ENCODE measurements at places on chromosomes 16 and 17. TPM values are rescaled to one million over a fixed set of nuclear protein-coding genes. Genes with fewer than 3 reads are reported as not detected.

Gene CCDC200
- not detected for total RNA-seq

DNA sequence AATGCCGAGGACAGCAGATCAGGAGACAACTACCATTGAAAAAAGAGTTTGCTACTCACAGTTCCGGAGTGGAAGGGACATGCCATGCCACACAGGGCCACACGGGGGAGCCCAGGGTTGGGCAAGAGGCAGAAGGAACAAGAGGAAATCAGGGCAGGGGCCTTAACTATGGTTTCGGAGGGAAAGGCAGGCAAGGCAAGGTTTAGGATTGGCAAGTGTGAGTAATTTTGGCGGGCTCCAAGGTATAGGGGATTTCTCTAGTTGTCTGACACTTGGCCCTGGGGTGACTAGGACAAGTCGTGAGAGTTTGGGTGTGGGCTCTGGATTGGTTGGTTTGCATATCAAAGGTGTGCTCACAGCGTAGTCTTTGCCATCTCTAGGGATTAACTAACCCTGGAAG lies 27.0 kb upstream of the NTN1 start:
- DNase-seq, result peak; percentile 61
- H3K4me1 ChIP-seq, result peaks cover 8% of the 10 kb centered on the region
- no peak overlapping the region for H3K4me3 ChIP-seq
- H3K27ac ChIP-seq, result peak overlapping the region; percentile 24
- no peaks in the 10 kb centered on the region for H3K36me3 ChIP-seq

DNA sequence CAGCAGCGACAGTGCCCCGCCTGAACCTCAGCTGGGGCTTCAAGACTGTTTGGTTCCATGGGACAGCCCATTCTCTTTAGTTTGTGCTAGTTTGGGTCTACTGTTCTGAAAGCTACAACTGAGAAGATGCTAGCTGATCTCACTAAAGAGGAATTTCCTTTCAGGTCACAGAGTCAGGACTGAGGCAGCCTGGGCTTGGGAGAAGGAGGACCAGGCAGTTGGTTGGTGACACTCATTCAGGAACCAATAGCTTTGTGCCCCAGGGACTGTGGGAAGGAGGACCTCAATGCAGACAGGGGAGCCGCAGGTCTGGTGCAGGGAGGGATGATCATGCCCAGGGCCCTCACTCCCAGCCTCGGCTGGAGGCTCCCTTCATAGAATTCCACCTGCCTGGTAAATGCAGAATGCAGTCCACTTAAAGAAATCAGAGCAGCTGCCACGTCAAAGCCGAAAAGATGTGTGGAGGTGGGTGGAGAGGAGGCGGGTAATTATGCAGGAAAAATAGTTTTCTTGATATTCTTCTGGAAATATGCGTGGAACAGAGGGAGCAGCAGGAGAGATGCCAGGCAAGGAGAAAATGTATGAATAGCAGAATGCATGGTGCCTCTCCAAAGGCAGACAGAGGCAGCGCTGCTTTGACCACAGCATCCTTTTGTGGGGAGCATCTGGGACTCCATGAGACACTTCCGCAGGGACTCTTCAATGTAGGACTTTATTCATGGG lies 32.6 kb upstream of the ZFP90 start:
- no peaks in the 10 kb centered on the region for H3K36me3 ChIP-seq
- H3K27me3 ChIP-seq, result peaks cover 20% of the 10 kb centered on the region
- H3K4me3 ChIP-seq, result no peak overlapping the region
- H3K27ac ChIP-seq, result no peak overlapping the region
- H3K4me1 ChIP-seq, result peaks cover 2% of the 10 kb centered on the region
- DNase-seq, result no peak

Gene JPH3
- not detected for total RNA-seq

DNA sequence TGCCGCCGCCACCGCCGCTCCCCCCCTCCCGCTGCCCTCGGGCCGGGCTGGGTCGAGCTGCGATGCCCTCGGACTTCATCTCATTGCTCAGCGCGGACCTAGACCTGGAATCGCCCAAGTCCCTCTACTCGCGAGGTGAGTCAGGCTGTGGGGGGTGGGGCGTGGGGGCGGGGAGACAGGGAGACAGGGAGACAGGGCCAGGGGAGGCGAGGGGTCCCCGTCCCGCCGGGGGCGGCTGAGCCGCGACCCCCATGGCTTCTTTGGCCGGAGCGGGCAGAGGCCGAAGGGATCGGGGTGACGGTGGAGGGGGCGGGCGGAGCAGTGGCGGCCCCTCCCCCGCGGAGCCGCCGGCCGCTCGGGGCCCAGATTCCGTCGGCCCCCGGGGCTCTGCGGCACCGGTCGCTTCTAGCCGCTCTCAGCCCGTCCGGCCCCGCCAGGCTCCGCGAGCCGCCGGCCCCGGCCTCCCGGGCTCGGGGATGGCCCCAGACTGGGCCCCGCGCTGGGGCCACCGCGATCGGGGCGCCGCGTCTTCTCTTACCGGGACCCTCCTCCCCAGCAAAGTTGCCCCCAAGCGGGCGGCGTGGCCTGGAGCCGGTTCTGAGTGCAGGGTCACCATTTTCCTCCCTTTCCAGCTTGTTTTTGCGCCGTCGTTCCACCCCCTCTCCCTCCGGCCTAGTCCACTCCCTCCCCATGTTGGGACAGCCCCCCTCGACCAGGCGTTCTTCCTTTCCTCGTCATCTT lies 644 bp downstream of the NFAT5 start:
- peak overlapping the region; percentile 97 for H3K4me3 ChIP-seq
- peaks cover 15% of the 10 kb centered on the region for H3K36me3 ChIP-seq
- H3K4me1 ChIP-seq, result peaks cover 50% of the 10 kb centered on the region

GRCh38 chr17:40278414-40278813 lies 9.3 kb upstream of the CDC6 start:
- H3K27me3 ChIP-seq, result no peaks in the 10 kb centered on the region
- no peak for DNase-seq
- peaks cover 35% of the 10 kb centered on the region for H3K4me1 ChIP-seq
- peaks cover 64% of the 10 kb centered on the region for H3K36me3 ChIP-seq

Gene LITAFD
- total RNA-seq, result not detected

Gene CD300H
- not detected for total RNA-seq

DNA sequence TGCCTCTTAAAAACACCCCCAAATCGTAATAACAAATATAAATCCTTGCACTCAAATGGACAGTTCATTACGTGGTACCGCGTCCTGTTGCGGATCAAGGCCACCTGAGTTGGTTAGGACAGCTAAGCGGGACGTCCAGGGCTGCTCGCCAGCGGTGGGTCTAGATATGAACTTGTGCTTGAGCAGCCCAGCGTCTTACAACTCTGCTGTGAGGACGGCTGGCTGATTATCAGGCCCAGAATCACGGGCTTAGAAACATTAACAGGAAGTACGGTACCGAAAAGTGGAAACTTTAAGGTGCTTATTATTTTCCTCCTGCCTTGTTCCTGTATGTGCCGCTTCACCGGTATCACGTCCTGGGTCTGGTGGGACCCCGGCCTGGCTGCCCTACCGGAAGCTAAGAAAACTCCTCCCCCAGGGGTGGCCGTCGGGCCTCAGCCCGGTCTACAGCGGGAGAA lies 832 bp upstream of the SRRM2 start:
- H3K4me3 ChIP-seq, result peak overlapping the region; percentile 81
- peaks cover 53% of the 10 kb centered on the region for H3K36me3 ChIP-seq
- H3K27ac ChIP-seq, result peak overlapping the region; percentile 99
- peaks cover 53% of the 10 kb centered on the region for H3K4me1 ChIP-seq
- H3K27me3 ChIP-seq, result no peaks in the 10 kb centered on the region

- peak overlapping the region; percentile 76 for H3K27ac ChIP-seq
- H3K4me3 ChIP-seq, result peak overlapping the region; percentile 82
- peaks cover 3% of the 10 kb centered on the region for H3K27me3 ChIP-seq
- peaks cover 20% of the 10 kb centered on the region for H3K36me3 ChIP-seq
Observed at GRCh38 chr16:30399435-30400186, 4.4 kb downstream of the ZNF48 start.

DNA sequence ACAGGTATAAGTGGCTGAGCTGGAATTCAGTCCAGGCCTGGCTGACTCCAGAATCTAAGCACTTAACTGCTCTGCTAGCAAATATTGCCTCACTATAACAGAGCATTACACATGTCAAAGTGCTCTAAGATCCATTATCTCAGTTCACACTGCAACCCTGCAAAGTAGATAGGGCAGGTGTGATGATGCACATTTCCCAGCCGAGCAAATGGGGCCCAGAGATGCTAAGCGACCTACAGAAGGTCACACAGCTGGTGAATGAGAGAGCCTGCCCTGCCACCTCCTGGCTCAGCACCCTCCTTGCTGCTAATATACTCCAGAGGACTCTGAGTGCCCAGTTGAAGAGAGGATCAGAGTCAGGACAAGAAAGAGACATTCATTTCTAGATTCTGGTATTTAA lies 73.6 kb upstream of the CCL1 start:
- H3K36me3 ChIP-seq, result no peaks in the 10 kb centered on the region
- no peak for DNase-seq
- H3K4me1 ChIP-seq, result no peaks in the 10 kb centered on the region
- peaks cover 29% of the 10 kb centered on the region for H3K27me3 ChIP-seq
- H3K4me3 ChIP-seq, result no peak overlapping the region

Gene KRT39
- not detected for total RNA-seq

- H3K4me1 ChIP-seq, result no peaks in the 10 kb centered on the region
- no peak overlapping the region for H3K4me3 ChIP-seq
- H3K36me3 ChIP-seq, result no peaks in the 10 kb centered on the region
- no peaks in the 10 kb centered on the region for H3K27me3 ChIP-seq
Observed at GRCh38 chr17:11742886-11743285, 144.6 kb downstream of the DNAH9 start.

DNA sequence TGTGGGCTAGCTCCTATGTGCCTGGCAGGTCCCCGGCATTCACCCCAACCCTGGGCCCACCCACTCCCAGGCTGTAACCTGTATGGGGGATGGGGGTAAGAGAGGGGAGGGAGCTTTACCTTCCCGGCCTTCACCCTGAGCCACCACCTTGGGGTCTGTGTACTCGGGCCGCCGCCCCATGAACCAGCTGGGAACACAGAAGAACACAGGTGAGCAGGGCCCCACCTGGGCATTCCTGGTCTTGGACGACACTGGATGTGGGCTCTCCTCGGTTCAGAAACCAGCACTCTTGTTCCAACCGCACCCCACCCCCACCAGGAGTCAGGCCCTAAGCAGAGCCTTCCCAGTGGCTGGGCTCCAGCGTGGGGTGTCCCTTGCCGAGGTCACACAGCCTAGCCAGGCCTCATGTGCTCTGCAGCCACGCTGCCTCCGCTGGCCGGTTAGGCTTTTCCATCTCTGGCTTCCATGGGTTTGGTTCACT lies 18.8 kb downstream of the B9D1 start:
- no peak for DNase-seq
- no peak overlapping the region for H3K4me3 ChIP-seq
- no peaks in the 10 kb centered on the region for H3K36me3 ChIP-seq
- H3K4me1 ChIP-seq, result no peaks in the 10 kb centered on the region

DNA sequence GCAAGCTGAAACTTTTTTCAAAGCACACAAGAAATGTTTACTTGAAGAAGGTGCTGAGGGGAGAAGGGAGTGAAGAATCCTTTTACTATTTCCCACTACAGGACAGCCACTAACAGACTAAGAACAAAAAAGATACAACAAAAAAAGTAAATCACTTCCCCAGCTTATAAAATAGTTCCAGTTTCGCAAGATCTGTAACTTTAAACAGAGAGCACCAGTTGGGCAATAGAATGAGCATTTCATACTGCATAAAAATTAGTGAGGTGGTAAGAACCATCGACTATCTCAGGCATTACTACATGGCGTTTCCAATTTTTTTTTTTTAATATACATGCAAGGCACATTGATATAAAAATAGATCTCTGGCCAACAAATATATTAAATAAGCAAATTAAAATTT lies 11.1 kb downstream of the CRYBA1 start:
- no peak overlapping the region for H3K4me3 ChIP-seq
- DNase-seq, result no peak
- no peaks in the 10 kb centered on the region for H3K27me3 ChIP-seq
- peaks cover 55% of the 10 kb centered on the region for H3K36me3 ChIP-seq
- no peak overlapping the region for H3K27ac ChIP-seq

- DNase-seq, result no peak
- no peaks in the 10 kb centered on the region for H3K27me3 ChIP-seq
- H3K4me3 ChIP-seq, result no peak overlapping the region
- no peak overlapping the region for H3K27ac ChIP-seq
- H3K4me1 ChIP-seq, result no peaks in the 10 kb centered on the region
Observed at GRCh38 chr17:61203671-61204131, 195.9 kb upstream of the TBX2 start.

Gene MYL4
- not detected for total RNA-seq

Gene MYH2
- not detected for total RNA-seq

- H3K4me3 ChIP-seq, result no peak overlapping the region
- peaks cover 7% of the 10 kb centered on the region for H3K27me3 ChIP-seq
- H3K4me1 ChIP-seq, result peaks cover 27% of the 10 kb centered on the region
- DNase-seq, result no peak
Observed at GRCh38 chr16:85311741-85312140, 199.5 kb upstream of the CIBAR2 start.

- DNase-seq, result peak; percentile 82
- H3K27me3 ChIP-seq, result no peaks in the 10 kb centered on the region
- peak overlapping the region; percentile 19 for H3K27ac ChIP-seq
- H3K36me3 ChIP-seq, result peaks cover 71% of the 10 kb centered on the region
- no peak overlapping the region for H3K4me3 ChIP-seq
Observed at GRCh38 chr17:78176548-78177025, 8.2 kb downstream of the SYNGR2 start.

DNA sequence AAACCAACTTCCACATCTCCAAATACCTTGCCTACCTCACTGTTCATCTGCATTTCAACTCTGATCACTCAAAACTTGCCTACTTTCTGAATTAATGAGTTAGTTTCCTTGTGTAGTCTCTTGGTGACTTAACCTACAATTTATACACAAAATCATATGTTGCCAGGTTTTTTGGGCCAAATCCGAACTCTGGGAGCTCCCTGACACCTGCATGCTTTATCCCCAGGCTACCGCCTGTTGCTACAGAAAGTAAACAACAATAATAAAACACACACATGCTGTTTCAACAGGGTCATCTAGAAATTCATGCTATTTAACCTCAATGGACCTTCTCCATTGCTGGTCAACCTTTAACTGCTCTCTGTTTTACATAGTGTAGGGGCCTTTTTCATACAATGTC lies 104.5 kb upstream of the AXIN2 start:
- H3K4me3 ChIP-seq, result no peak overlapping the region
- H3K27me3 ChIP-seq, result no peaks in the 10 kb centered on the region
- H3K4me1 ChIP-seq, result peaks cover under 1% of the 10 kb centered on the region
- DNase-seq, result no peak
- no peak overlapping the region for H3K27ac ChIP-seq

DNA sequence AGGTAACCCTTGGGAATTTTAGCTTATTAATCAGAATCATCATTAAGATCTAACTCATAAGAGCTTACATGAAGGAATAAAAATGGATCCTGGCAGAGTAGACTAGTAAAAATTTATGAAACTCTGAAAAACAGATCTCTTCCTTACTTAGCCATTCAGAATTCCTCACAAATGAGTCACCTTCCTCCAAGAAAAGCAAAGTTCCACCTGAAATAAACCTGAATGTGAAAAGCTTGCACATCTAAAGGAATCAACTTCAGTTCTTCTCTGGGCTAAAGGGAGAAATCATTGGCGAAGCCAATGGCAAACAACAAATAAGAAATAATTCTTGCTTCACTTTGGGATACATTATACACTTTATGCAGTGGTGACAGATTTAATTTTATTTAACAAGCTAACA lies 22.7 kb downstream of the MYO1D start:
- H3K27ac ChIP-seq, result no peak overlapping the region
- no peaks in the 10 kb centered on the region for H3K36me3 ChIP-seq
- DNase-seq, result no peak
- no peaks in the 10 kb centered on the region for H3K4me1 ChIP-seq

Gene BRIP1
- total RNA-seq, result 21.7 TPM

- DNase-seq, result no peak
- H3K4me3 ChIP-seq, result no peak overlapping the region
- no peaks in the 10 kb centered on the region for H3K36me3 ChIP-seq
- H3K27ac ChIP-seq, result no peak overlapping the region
- H3K4me1 ChIP-seq, result no peaks in the 10 kb centered on the region
- H3K27me3 ChIP-seq, result peaks cover 12% of the 10 kb centered on the region
Observed at GRCh38 chr17:9108146-9108545, 86.8 kb downstream of the NTN1 start.

Gene PSMC5
- 152 TPM for total RNA-seq
